ENCODE measurements at places on chromosomes 1 and 21. TPM values are rescaled to one million over a fixed set of nuclear protein-coding genes. Genes with fewer than 3 reads are reported as not detected.

The CHD5 gene
- total RNA-seq, result 0.04 TPM

The HOOK1 gene
- total RNA-seq, result 31.4 TPM

The IBA57 gene
- total RNA-seq, result 6.9 TPM

The ZNF326 gene
- total RNA-seq, result 14.7 TPM

The TTC39A gene
- 32.6 TPM for total RNA-seq

The BARHL2 gene
- not detected for total RNA-seq

The NBPF6 gene
- total RNA-seq, result not detected

The FCRL2 gene
- 0.56 TPM for total RNA-seq

The PRKCZ gene
- total RNA-seq, result 21.3 TPM

The AKNAD1 gene
- total RNA-seq, result 1.00 TPM

The SERPINC1 gene
- total RNA-seq, result 0.32 TPM

The ITSN1 gene
- 9.8 TPM for total RNA-seq

The MYOG gene
- total RNA-seq, result not detected

The AADACL4 gene
- total RNA-seq, result not detected

The IL19 gene
- 5.5 TPM for total RNA-seq

The FAM72C gene
- 2.8 TPM for total RNA-seq

The GIPC2 gene
- 1.8 TPM for total RNA-seq

The OR14A16 gene
- total RNA-seq, result not detected

The CD58 gene
- 19.8 TPM for total RNA-seq

The FAM151A gene
- not detected for total RNA-seq

The ADCY10 gene
- not detected for total RNA-seq

The NADK gene
- total RNA-seq, result 31.8 TPM

The SUCO gene
- total RNA-seq, result 13.5 TPM

The CORT gene
- 0.28 TPM for total RNA-seq

The SETDB1 gene
- 24.3 TPM for total RNA-seq

The SPRR4 gene
- total RNA-seq, result not detected

The CLDN8 gene
- total RNA-seq, result 1.6 TPM

The TLCD4 gene
- 0.32 TPM for total RNA-seq

The AIRE gene
- not detected for total RNA-seq

The TTC4 gene
- total RNA-seq, result 15.1 TPM

The PLPPR4 gene
- 0.20 TPM for total RNA-seq

The PLD5 gene
- total RNA-seq, result not detected

The IVL gene
- 145 TPM for total RNA-seq

The SPRR3 gene
- 10,043 TPM for total RNA-seq

The KRTAP11-1 gene
- not detected for total RNA-seq

The KLHL20 gene
- total RNA-seq, result 11.8 TPM

The EVA1B gene
- total RNA-seq, result 3.7 TPM

The CRNN gene
- total RNA-seq, result 1,110 TPM

The CLDN14 gene
- total RNA-seq, result not detected

The TNFRSF25 gene
- total RNA-seq, result 13.1 TPM

All from esophagus mucosa (tissue), 1 donor.